Activated CD8-positive, alpha-beta memory T cell treated with anti-CD3 and anti-CD28 coated beads for 24 hours (primary cell): ENCODE measurements at places on chromosomes 3 and 15.

- no peak for DNase-seq
Observed at GRCh38 chr3:117691526-117691925, 981.9 kb downstream of the TUSC7 start.

GRCh38 chr3:174285242-174285864 lies 573.8 kb upstream of the NAALADL2 start:
- DNase-seq: no peak

DNA sequence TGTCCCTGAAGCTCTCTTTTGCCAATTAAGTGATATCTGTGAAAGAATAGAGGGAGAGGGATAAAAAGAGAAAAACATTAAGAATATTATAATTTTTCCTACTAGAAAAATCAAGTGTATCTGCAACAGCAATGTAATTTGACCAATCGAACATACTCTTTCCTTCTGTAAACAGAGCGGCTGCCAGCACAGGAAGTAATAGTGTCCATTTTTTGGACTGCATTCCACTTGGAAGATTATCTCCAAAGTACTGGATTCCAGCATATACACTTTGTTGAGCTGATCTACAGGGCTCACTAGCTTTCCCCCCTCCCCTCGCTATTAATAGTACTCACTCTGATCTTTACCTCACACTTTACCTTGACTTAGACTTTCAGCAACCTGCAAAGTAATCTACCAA lies 90.4 kb downstream of the SUCLG2 start:
- no peak for DNase-seq

DNA sequence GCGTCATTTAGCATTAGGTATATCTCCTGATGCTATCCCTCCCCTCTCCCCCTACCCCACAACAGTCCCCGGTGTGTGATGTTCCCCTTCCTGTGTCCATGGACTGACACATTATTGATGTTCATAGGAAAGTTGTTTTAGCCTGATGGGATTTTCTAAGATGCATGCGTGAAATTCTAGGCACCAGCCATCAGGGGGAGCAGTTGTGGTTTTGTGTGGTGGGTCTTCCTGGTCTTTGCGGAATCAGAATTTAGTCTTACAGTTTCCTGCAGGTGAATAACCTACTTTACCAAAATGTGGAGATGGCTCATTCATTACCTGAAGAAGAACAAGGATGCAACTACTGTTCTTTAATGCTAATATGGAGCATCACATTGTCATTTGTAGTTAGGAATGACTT lies 455.0 kb upstream of the THBS1 start:
- no peak for DNase-seq

- no peak for DNase-seq
Observed at GRCh38 chr3:22392286-22392685, 641.3 kb upstream of the ZNF385D start.

GRCh38 chr3:15218689-15219088 lies 12.6 kb downstream of the CAPN7 start:
- no peak for DNase-seq

DNA sequence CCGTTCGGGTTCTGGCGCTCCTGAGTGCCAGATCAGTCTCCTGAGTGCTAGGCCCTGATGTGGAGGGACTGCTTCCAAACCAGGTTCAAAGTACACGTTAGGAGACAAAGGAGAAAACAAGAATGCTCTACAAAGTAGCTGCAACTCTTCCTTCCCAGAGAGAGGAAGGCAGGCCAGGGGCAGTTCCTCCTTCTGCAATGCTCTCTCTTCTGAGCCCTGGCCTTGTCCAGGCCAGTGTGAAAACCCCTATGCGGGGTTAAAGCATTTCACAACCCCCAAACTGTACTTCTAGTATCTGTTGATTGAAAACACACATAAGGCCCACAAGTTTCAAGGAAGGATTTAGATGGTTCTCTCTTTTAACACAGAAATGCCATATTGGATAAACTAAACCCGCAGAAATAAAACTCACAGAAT lies 9.7 kb upstream of the CALML4 start:
- no peak for DNase-seq

GRCh38 chr3:117692416-117692995 lies 982.9 kb downstream of the TUSC7 start:
- DNase-seq: no peak

- no peak for DNase-seq
Observed at GRCh38 chr3:33883951-33884561, 85.6 kb downstream of the PDCD6IP start.

- no peak for DNase-seq
Observed at GRCh38 chr3:136464502-136464901, 214.4 kb downstream of the PCCB start.

DNA sequence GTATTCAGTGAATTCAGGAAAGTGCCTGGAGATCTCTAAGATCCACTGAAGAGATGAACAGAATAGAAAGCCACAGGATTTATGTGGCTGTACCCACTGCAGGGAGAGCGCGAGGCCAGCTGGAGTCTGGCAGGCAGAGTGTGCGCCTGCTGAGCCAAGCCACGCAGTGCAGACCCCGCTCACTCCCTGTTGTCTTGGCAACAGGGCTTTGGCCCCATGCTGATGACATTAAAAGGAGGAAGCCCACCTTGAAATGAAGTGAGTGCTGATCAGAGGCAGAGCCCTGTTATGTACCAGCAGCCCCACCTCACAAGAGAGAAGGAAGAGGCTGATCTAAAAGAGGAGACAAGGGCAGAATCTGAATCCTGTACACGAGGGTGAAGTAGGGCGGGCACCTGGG lies 36.7 kb downstream of the PXYLP1 start:
- DNase-seq: no peak

GRCh38 chr3:127015282-127016042 lies 32.5 kb downstream of the PLXNA1 start:
- no peak for DNase-seq

DNA sequence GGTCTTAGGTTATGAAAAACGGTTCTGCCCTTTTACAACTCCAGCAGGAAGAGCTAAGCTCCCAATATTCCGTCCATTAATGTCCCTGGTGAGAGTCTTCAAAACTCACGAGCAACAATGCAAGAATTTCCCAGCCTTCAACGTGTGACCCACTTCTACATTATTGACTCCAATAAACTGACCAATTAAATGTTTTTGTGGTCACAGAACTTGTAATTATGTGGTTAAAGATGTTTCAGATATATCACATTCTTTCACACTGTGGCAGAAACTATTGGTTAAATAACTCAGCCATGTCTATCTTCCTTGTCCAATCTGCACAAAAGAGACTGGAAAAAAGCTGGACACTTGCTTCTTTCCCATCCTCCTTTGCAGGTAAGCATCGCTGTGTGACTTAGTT lies 286.6 kb upstream of the ADAMTS9 start:
- no peak for DNase-seq

- no peak for DNase-seq
Observed at GRCh38 chr3:188826574-188826973, 345.2 kb upstream of the TPRG1 start.

DNA sequence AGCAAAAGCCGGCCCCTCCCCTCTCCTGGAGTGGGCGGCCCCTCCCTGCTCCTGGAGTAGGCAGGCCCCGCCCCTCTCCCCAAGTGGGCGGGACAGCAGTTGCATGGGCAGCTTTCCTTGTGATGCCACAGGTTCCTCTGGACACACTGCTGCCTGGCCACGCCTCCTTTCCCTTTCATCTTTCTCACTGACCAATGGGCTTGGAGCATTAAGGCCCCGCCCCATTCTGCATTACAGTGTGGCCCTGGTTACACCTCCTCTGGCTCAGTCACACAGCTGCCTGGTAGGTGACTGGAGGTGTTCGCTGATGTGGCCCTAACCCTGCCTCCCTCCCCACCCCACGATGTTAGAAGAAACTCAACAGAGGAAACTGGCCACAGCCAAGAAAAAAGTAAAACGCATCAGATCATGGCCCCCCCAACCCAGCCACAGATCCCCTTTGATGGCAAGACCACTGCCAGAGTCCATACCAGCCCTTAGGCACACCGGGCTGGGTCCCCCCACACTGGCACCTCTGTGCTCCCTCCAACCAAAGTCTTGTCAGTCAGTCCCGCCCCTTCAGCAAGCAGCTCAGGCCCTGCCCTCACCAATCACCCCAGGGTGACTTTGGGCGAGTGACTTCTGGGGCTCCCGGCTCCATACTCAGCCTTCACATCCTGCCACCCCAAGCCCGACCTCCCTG lies 84.3 kb downstream of the ADAMTS7 start:
- peak; percentile 51 for DNase-seq

- no peak for DNase-seq
Observed at GRCh38 chr3:192819001-192819569, 91.7 kb upstream of the FGF12 start.

DNA sequence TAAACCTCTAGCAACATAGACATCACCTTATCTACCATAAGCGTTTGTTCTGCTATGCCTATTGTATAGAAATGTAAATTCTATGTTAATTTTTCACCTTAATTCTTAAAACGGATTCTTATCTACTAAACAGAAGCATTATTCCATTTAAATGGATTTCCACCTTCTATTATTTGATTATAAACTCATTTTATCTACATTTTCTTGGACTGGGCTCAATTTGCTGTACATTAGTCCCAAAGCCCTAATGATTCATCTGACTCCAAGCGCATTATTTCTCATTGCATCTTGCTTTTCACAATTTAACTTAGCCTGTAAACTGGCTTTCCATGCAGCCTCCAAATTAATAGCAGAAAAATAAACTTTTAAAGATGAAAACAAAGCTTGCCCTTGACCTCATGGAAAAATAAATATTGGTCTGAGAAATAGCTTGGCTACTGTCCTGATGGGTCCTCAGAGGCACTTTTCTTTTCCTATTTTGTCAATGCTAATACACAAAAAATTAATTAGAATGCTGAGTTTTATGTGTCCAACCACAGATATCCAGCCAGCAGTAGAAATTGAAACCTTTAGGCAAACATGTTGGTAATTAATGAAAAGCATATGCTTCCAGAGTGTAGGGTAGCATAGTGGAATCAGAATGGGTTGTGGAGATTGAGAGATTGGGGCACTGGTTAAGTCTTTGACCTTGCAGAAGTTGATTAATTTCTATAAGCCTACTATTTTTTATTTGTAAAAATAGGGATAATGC lies 81.4 kb upstream of the CFAP20DC start:
- DNase-seq: no peak

- no peak for DNase-seq
Observed at GRCh38 chr3:194702545-194702944, 16.9 kb downstream of the FAM43A start.

DNA sequence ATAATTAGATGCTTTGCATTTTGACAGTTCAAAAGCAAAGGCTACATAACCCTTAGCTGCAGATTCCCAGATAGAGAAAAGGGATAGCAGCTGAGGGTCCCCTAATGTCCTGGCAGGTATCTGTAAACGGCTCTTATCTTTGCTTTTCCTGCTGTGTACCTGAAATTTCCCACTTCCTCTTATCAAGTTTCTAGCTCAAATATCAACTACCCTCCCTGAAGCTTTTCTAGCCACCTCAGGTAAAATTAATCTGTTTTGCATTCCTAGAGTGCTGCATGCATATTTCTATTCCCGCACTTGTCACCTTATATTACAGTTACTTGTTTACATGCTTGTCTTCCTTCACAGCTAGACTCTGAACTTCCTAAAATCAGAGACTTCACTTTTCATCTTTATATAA lies 55.6 kb upstream of the STXBP5L start:
- no peak for DNase-seq

DNA sequence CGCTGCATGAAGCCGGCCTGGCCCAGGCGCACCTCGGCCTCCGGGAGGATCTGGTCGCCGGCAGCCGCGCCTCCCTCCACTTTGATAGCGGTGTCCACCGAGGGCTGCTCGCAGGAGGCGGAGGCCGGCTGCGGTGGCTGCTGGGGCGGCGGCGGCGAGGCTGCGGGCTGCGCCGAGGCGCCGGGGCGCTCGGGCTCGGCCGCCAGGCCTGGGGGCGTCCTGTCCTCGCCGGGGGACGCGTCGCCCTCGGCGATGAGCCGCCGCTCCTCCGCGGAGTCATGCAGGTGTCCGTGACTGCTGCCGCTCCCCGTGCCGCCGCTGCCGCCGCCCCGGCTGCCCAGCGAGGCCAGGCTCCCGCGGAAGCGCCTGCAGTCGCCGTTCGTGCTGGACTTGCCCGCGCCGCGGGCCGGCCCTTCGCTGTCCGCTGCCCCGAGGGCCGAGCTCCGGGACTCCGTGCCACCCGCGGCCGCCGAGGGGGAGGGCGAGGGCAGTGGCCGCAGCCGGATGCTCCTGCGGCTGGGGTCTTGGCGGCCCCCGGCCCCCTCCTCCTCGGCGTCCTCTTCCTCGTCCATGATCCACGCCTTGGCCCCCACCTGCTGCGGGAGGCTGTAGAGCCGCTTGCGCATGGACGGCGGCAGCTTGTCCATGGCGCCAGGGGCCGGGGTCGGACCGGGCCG lies 996 bp downstream of the HCN4 start:
- no peak for DNase-seq

DNA sequence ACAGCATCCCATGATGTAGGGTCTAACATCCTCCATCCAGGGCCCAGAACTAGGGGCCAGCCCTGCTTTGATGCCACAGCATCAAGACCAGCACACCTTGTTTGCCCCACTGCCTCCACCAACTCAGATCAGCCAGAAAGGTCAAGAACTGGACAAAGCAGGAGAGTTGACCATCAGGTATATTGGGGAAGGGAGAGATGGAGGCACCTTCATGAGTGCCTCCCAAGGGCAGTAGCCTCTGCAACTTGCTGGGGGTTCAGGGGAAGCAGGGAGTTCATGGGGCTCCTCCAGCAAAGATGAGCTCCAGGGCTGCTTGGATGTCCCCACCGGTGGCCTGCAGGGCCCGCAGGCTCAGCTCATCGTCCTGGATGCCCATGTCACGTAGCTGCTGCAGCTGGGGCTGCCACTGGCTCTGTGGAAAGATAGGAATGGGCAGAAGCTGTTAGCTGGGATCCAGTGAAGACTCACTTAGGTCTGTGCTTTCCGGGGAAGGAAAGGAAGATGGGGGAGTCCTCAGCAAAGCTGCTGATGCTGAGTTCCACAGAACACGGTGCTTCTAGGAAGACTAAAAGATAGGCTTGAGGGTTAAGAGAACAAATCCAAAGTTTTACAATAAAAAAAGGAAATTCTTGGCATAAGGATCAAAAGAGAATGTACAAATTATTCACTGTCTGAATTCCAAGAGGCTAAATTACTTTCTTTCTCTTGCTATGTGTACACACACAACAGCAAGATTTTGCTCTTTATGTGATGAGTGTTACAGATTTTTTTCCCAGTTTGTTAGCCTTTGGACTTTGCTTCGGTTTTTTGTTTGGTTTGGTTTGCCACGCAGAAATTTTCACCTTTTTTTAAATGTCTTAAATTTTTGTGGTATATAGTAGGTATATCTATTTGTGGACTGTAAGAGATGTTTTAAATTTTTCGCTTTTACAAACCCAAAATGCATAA lies 12.3 kb upstream of the SEMA7A start:
- no peak for DNase-seq

DNA sequence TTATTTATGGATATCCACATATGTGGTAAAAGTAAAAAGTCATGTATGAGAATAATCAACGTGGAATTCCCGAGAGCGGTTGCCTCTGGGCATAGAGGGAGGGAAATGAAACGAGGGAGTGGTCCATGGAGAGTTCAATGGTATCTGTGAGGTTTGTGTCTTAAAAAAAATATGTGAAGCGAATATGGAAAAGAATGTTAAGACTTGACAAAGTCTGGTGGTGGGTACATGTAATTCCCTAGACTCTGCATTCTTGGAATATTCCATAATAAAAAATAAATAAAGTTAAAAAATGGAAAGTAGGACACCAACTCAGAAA lies 28.4 kb downstream of the FAM43A start:
- no peak for DNase-seq

- no peak for DNase-seq
Observed at GRCh38 chr3:12471241-12471640, 13.0 kb upstream of the TSEN2 start.

- no peak for DNase-seq
Observed at GRCh38 chr15:37981775-37982174, 47.3 kb downstream of the TMCO5A start.
